Osteoblast (primary cell): ENCODE measurements at places on chromosomes 5 and 9. TPM values are rescaled to one million over a fixed set of nuclear protein-coding genes. Genes with fewer than 3 reads are reported as not detected.

DNA sequence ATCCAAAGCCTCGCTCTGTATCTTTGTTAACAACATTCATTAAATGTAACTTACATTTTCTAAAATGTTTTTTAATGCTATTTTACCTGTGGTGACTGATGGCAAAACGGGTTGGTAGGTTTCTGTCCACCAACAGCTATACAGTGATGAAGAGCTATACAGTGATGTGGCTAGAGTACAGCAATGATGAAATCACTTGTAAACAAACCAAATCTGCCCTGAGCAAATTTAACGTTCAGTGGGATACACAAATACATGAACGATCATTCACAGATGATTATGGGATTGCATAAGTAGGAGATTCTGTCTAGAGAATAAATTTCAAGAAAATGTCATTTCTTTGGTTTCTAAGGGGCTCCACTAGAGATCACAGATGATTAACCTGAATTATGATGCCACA lies 132.7 kb downstream of the MPDZ start:
- no peaks in the 10 kb centered on the region for H3K4me1 ChIP-seq
- no peaks in the 10 kb centered on the region for H3K27me3 ChIP-seq
- peaks cover 7% of the 10 kb centered on the region for H3K36me3 ChIP-seq
- no peak overlapping the region for H3K27ac ChIP-seq

The F2RL1 gene
- total RNA-seq = 1.8 and 5.3 TPM in 2 replicates

GRCh38 chr5:16550316-16550952 lies 66.4 kb downstream of the RETREG1 start:
- no peaks in the 10 kb centered on the region for H3K27me3 ChIP-seq
- peaks cover 8% of the 10 kb centered on the region for H3K4me1 ChIP-seq
- H3K4me3 ChIP-seq = no peak overlapping the region
- H3K27ac ChIP-seq = no peak overlapping the region

- H3K27ac ChIP-seq = no peak overlapping the region
- no peak for DNase-seq
- H3K27me3 ChIP-seq = no peaks in the 10 kb centered on the region
- no peaks in the 10 kb centered on the region for H3K4me1 ChIP-seq
- no peak overlapping the region for H3K4me3 ChIP-seq
- no peaks in the 10 kb centered on the region for H3K36me3 ChIP-seq
Measured at GRCh38 chr9:642014-642413, 199.5 kb upstream of the DMRT1 start.

The GIN1 gene
- 5.1 and 6.2 TPM in 2 replicates for total RNA-seq

The CDH9 gene
- not detected in 2 replicates for total RNA-seq

DNA sequence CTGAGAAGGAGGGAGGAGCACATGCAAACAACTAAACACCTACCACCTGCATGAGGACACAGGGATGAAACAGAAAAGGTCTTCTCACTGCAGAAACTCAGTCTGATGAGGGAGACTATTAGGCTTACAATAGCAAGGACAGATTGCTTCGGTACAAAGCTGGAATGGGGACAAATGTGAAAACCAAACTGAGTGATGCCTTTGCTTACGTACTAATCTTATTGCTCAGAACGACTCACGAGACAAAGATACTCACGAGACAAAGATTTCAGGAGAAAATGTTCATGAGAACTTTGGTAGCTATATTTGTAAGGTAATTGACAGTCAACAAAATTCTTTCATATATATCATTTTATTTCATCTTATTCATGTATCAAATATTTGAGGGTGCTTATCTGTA lies 71.9 kb upstream of the TAF1L start:
- peaks cover 5% of the 10 kb centered on the region for H3K4me1 ChIP-seq
- H3K36me3 ChIP-seq = no peaks in the 10 kb centered on the region
- no peak overlapping the region for H3K27ac ChIP-seq

The ADAMTS12 gene
- total RNA-seq = 6.9 and 8.3 TPM in 2 replicates

DNA sequence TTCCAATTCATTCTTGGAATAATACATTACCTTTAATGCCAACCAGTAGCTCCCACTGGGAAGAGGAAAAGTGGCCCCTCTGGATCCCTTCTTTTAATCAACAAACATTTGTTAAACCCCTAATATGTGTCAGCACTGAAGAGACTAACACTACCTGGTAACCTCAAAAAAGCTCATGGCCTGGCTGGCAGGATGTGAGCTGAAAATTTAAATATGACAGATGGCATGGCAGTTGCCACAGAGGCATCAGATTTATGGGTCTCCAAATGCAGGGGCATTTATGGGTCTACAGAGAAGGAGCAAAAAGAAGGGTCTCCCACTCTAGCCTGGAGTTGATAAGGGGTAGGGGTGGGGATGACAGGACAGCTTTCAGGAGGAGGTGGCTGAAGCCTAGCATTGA lies 12.5 kb downstream of the DNAH5 start:
- H3K4me1 ChIP-seq = no peaks in the 10 kb centered on the region
- no peaks in the 10 kb centered on the region for H3K36me3 ChIP-seq
- DNase-seq = no peak
- no peaks in the 10 kb centered on the region for H3K27me3 ChIP-seq

GRCh38 chr9:27184556-27185351 lies 75.7 kb downstream of the TEK start:
- H3K27ac ChIP-seq = peak overlapping the region; percentile 25
- no peaks in the 10 kb centered on the region for H3K27me3 ChIP-seq
- H3K36me3 ChIP-seq = no peaks in the 10 kb centered on the region

- no peak overlapping the region for H3K27ac ChIP-seq
- H3K4me3 ChIP-seq = no peak overlapping the region
- H3K4me1 ChIP-seq = no peaks in the 10 kb centered on the region
- no peaks in the 10 kb centered on the region for H3K27me3 ChIP-seq
Measured at GRCh38 chr5:96751203-96752169, 56.3 kb downstream of the ERAP1 start.

The SPAG8 gene
- total RNA-seq = 0.88 and 2.2 TPM in 2 replicates

The MROH2B gene
- total RNA-seq = not detected in 2 replicates

DNA sequence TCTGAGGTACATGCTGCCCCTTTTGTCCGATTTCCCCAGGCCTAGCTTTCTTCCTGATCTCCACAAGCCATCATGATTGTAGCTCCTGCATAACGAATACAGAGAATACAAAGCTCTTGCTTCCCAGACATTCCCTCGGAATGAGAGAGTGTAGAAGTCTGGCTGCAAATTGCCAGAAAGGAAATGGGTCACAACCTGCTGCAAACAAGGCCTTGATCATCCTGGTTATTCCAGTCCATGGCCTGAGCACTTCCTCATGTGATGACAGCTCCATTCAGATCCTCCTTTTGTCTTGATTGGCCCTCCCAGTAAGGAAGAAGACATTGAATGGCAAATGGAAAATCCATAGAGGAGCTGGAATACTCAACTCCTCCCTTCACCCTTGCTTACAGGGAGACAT lies 136.0 kb upstream of the ADRA1B start:
- H3K4me3 ChIP-seq = no peak overlapping the region
- no peaks in the 10 kb centered on the region for H3K27me3 ChIP-seq
- H3K4me1 ChIP-seq = peaks cover 29% of the 10 kb centered on the region
- H3K36me3 ChIP-seq = no peaks in the 10 kb centered on the region
- DNase-seq = no peak
- H3K27ac ChIP-seq = peak overlapping the region; percentile 41

DNA sequence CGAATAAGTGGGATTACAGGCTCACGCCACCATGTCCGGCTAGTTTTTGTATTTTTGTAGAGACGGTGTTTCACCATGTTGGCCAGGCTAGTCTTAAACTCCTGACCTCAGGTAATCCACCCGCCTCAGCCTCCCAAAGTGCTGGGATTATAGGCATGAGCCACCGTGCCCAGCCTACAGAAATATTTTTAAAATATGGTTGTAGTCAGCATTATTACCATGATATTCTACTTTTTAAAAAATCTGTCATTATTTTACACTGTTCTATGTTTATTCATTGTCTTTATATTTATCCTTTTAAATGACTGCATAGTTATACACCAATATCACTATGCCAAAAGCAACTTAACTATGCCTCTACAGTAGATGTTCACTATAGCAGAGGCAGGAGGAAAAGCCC lies 41.6 kb upstream of the SLC30A5 start:
- DNase-seq = no peak
- no peak overlapping the region for H3K4me3 ChIP-seq
- no peaks in the 10 kb centered on the region for H3K4me1 ChIP-seq
- H3K27me3 ChIP-seq = no peaks in the 10 kb centered on the region
- no peaks in the 10 kb centered on the region for H3K36me3 ChIP-seq

- H3K4me3 ChIP-seq = no peak overlapping the region
- no peaks in the 10 kb centered on the region for H3K36me3 ChIP-seq
- no peak for DNase-seq
- no peaks in the 10 kb centered on the region for H3K4me1 ChIP-seq
Measured at GRCh38 chr5:96111080-96111756, 149.6 kb upstream of the ELL2 start.

DNA sequence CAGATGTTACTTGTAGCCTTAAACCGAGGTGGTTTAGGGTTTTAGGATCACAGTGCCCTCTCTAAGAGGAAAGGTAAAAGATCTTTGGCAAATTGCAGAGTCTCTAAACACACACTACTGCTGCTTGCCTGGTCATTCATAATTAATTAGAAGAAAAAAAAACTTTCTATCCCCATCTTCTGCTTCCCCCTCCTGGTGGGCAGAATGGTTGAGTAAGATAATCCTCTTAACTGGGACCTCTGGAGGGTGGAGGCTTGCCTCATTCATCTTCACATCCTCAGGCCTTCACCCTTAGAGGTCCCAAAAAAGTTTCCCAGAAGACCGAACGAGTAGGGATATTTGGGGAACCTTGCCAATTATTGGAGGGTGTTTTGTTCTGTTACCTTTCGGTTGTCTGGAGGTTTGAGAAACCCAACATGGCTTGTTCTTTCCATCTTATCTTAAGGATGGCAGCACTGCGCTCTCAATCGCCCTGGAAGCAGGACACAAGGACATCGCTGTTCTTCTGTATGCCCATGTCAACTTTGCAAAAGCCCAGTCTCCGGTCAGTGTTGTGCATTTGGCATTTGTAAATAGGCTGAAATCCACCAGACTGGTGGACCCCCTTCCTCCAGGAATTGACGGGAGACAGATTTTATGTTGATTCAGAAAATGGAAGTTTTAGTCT lies 97.3 kb upstream of the DMRT1 start:
- peaks cover 80% of the 10 kb centered on the region for H3K36me3 ChIP-seq
- no peak overlapping the region for H3K27ac ChIP-seq
- no peak overlapping the region for H3K4me3 ChIP-seq
- H3K4me1 ChIP-seq = peaks cover 8% of the 10 kb centered on the region

DNA sequence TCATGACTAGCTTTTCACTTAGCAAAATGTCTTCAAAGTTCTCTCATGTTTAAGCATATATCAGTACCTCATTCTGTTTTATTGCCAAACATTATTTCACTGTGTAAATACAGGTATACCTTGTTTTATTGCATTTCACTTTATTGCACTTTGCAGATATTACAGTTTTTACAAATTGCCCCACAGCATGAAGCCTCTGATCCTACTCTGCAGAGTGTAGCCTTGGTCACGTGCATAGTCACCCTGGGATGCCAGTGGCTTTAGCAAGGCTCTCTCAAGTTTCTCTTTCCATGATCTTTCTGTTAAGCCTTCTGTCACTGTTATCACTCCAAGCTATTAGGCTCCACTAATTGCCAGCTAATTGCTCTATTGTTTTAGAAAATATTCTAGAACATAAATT lies 182.2 kb upstream of the GRIA1 start:
- H3K27me3 ChIP-seq = no peaks in the 10 kb centered on the region
- H3K27ac ChIP-seq = no peak overlapping the region
- no peak for DNase-seq
- H3K4me1 ChIP-seq = no peaks in the 10 kb centered on the region
- no peak overlapping the region for H3K4me3 ChIP-seq

GRCh38 chr5:139657363-139658321 lies 9.5 kb downstream of the CXXC5 start:
- peaks cover 93% of the 10 kb centered on the region for H3K4me1 ChIP-seq
- H3K27ac ChIP-seq = peak overlapping the region; percentile 95
- peak overlapping the region; percentile 49 for H3K4me3 ChIP-seq
- no peaks in the 10 kb centered on the region for H3K27me3 ChIP-seq
- DNase-seq = peak; percentile 94

GRCh38 chr5:41527201-41527779 lies 16.9 kb upstream of the PLCXD3 start:
- no peak overlapping the region for H3K4me3 ChIP-seq
- peak overlapping the region; percentile 89 for H3K27ac ChIP-seq
- no peaks in the 10 kb centered on the region for H3K27me3 ChIP-seq
- H3K4me1 ChIP-seq = peaks cover 10% of the 10 kb centered on the region
